ENCODE measurements at places on chromosomes 6 and 20.

DNA sequence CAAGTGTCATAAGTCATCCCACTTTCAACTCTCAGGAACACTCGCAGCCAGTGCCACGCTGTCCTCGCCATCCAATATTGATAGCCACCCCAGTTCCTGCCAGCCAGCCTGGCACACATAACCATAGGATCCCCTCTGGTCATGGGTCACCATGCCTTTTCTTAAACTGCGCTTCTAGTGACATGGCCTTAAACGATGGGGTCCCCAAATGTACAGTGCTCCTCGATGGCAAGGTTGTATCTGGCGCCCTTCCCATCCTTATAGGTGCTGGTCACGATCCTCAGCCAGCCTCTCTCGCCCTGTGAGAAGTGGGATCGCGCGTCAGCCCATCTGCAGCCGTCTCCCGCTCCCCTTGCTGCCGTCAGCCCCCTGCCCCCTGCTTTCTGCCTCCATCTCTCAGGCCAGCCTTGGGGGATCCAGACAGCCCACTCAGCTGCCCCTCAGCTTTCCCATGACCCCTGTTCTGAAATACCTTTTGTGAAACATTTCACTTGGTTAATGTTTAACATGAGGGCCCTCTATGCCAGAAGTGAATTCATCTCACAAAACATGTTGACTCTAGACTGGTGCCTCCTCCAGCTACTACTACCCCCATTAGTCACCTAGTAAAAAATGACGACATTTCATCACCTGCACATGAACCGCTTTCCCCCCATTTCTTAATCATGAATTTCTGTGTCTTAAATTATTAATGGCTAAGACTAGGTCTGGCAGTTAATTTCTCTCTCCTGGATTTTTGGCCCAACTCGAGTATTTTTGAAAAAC is 11.4 kb downstream of the CTSZ start:
- no peak for DNase-seq

- DNase-seq: no peak
These were observed at the start of gene NINL for GRCh38 chr20:25584905-25585704. Gene NINL (minus strand): TSS chr20:25585531. CDS start chr20:25526587, 58,944 bp downstream.

- no peak for DNase-seq
These were observed 24.4 kb downstream of the DYNLT1 start for GRCh38 chr6:158619922-158620801.

- DNase-seq: no peak
These were observed 108.0 kb upstream of the FOXO3 start for GRCh38 chr6:108452711-108453195.

DNA sequence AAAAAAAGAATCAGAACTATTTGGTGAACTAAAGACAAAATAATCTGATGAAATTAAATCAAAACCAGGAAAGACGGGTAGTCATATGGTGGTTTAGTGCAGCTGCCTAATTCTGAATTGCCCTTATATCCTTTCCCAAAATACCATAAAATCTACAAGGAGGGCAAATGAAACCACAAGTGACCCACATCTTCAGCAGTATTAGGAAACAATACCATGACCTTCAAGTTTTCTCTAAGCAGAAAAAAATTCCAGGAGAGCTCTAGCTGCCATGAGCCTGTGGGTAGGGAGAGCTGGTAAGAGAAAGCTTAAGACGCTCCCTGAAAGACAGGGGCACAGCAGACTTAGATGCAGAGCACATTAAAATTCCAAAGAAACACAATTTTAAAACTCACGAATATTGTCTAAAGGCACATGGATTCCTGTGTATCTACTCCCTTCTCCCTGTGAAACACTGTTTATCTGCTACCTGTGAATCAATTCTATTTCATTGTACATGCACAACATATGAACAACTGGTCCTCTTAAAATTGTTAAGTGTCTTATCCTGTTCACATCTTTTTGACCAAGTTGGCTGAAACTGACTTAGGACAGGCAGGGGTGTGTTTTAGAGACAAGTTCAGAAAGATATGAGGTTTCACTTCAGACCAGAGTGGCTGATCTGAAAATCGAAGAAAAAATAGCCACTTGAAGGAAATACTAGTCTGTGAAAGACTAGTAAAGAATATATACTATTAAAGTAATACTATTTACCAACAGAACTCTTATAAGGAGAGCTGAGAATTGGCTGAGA is 153.6 kb upstream of the SHLD1 start:
- DNase-seq: no peak
